NCI-H187 treated with DMSO at 0.1 percent for 48 hours (cell line): ENCODE measurements at places on chromosomes 5 and 9.

DNA sequence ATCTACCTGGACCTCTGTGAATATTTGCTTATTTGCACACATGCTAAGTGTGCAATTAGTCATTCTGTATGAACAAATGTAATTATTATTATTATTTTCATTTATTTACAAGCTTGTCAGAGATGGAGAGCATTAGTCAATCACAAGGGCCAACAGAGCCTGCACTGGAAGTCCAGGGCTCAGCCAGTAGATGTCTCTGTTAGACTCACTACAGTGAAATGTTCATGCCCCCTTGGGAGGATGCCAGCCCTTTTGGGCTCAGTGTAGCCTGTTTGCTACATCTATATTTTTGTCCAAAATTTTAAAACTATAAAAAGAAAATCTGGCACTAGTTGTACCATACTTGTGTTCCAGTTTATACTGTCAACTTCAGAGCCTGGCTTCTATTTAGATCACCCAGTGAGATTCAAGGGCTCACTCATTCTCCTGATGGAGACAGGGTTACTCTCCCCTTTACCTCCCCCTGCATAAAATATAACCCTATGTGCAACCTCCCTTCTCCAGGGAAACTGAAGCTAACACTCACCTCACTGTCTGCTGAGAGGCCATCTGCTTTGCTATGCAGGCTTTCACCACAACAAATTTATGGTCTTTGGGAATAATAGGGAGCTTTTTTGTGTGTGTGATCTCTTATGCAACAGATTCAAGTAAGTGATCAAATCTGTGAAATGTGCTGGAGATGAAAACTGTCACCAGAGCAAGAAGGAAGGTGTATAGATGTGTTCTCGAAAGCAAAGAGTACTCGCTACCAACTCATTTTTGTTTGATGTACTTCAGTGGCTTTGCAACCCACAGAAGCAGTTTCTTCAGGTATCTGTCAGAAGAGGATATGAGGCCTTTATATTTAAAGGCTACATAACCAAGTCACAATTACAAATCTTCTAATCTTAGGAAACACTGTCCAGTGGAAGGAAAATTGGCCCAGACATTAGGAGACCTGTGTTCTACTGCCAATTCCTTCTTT, 99.9 kb upstream of the TLE4 start:
- DNase-seq = no peak

GRCh38 chr5:8676695-8677094, 807.7 kb downstream of the MTRR start:
- DNase-seq = no peak

DNA sequence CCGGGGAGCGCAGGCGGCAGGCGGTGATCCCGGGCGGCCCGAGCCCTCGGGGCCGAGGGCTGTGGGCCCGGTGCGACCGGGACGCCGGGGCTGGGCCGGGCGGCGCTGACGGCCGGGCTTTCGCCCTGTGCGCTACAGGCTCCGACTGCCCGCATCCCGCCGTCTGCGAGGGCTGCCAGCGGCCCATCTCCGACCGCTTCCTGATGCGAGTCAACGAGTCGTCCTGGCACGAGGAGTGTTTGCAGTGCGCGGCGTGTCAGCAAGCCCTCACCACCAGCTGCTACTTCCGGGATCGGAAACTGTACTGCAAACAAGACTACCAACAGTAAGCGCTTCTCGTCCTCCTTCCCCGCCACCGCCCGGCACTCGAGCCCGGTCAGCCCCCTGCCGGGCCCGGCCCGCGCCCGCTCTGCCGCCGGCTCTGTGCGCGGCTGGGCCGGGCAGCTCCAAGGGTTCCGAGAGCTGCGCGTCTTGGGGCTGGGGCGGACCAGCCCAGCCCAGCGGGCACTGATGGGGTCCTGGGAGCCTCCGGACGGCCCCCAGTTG, 1.6 kb downstream of the LMX1B start:
- DNase-seq = no peak

GRCh38 chr9:98870782-98871557, 63.5 kb downstream of the GALNT12 start:
- DNase-seq = no peak

DNA sequence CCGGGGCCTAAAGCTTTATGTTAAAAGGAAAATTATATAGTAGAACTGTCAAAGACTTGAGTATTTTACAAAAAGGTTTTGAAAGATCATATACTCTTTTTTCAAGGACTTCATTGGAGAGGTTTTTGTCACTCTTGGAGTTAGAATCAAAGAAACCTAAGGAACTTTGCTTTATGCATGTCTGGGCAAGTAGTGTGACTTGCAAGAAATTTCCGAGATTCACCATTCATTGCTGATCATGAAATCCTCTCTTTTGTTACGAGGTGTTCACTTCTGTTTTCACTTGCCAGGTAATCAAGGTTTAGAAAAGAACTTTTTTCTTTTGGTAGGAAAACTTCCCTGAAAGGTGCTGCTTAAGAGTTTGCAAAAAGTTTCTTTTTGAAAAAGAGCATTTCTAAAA, 64.8 kb downstream of the NUP214 start:
- no peak for DNase-seq

- DNase-seq = no peak
Measured at GRCh38 chr5:23466401-23466912, 41.0 kb upstream of the PRDM9 start.

GRCh38 chr9:92605224-92605623, 64.7 kb downstream of the IPPK start:
- DNase-seq = no peak

DNA sequence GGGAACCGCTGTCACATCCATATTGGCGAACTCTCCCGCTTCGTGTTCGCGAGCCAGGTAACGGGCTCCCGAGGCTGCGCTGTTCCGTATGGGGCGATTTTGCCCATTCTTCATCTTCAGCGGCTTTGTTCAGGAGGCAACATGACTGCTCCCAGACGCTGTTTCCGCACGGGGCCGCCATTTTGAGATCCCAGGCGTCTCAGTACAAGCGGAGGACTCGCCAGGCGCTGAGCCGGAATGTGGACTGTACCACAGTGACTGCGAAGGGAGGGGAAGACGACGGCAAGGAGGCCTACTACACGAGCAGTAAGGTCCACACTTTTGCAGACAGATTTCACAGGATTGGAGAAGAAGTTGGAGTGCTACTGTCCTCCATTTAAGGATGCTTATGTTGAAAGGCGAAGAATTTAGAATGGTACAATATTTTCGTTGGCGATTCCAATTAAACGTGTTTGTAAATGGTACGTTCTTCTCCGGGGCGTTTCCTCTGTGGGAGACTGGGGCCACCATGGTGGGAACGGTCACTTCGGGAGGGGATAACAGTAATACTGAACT, 41.6 kb upstream of the ZNF300 start:
- DNase-seq = no peak
